Chondrocyte (in vitro differentiated cells): ENCODE measurements at places on chromosomes 1 and 21. TPM values are rescaled to one million over a fixed set of nuclear protein-coding genes. Genes with fewer than 3 reads are reported as not detected.

Gene NCAM2
- 16.3 to 102 TPM (median 17.0 TPM) in 3 replicates for total RNA-seq

Gene FNDC10
- 23.3 to 32.6 TPM (median 24.8 TPM) in 3 replicates for total RNA-seq

Gene TMEM39B
- total RNA-seq: 13.9 to 15.8 TPM (median 14.1 TPM) in 3 replicates

GRCh38 chr1:89822109-89822962, 1.5 kb downstream of the LRRC8D start:
- no peak for DNase-seq

DNA sequence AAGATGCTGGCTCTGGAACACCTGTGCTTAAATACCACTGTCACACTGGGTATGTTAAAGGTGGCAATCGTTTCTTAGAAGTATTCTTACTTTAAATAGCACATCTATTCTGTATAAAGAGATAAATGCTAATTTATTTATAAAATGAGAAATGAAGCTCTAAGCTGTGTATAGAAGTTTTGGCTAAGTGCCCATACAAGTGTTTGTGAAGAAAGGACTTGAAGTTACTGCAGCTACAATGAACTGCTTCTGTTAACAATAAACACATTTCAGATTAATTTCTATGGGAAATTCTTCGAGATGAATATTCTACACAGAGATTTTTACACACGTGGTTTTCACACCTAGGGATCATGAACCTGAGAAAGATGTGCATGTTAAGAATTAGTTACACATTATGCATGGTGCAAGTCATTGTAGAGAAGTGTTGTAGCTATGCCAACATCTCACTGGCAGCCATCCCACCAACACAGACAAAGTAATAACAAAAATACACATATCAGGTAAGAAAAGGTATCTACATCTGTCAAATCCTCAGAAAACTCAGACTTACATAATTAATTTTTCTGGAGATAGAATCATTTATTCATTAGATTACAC, 16.2 kb downstream of the COL24A1 start:
- DNase-seq: no peak

- no peak for DNase-seq
Measured at GRCh38 chr1:119015547-119015946, 27.4 kb upstream of the TBX15 start.

- no peak for DNase-seq
Measured at GRCh38 chr1:167808690-167809089, 86.9 kb downstream of the MPZL1 start.

GRCh38 chr21:37253991-37254390, 13.1 kb downstream of the VPS26C start:
- DNase-seq: no peak

DNA sequence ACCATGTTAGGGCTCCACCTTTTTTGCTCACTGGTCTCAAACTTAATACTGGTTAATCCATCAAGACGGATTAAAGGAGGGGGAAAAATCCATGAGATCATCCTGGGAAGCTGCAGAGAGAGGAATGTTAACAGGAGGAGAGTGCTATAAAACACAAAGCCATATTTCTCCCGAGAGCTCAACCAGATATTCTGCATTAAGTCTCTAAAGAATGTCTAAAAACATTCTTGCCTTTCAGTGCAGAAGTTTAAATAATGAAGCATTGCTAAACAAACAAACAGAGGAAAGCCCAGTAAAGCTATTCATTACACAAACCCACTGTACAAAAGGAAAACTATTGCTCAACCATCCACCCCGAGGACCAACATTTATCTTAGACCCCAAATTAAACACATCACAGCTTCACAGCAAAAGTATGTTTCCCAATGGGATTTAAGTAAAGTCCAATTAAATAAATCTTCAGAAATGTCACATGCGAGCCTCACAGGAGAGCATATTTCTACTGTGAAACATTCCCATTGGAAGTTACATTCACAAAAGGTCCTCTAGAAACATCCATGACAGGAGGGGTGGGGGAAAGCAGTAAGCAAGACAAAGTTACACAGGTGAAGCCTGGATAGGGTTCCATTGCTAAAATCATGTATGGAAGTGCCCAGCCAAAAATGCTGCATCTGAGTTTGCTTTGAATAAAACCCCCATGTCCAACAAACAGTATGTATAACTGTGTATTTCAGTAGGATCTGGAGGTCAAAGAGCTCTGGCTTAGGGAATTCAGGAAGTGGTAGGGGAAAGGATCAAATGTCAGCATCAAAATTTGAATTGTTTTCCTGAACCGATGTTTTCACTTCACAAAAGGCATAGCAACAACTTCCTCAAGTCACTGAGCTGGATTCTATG, 23.3 kb downstream of the DUSP10 start:
- no peak for DNase-seq

DNA sequence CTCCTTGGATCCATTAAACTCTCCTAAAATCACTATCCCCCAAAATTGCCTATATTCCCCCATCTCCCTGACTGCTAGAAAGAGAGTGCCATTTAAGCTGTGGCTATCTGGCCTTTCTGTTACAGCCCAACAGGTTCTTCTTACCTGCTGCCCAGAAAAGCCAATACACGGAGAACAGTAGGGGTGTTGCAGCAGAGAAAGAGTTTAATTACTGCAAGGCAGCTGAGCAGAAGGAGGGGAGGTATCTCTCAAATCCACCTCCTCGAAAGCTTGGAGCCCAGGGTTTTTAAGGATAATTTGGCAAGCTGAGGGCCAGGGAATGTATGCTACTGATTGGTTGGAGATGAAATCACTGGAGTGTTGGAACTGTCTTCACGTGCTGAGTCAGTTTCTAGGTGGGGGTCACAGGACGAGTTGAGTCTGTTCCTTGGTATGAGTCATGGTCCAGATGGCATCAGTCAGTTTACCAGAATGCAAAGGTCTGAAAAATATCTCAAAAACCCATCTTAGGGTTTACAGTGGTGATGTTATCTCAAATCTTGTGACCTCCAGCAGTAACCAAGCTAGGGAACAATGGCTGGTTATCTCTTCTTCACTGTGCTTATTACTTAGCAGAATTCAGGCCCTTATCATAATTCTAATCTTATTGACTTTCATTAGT, 89.8 kb downstream of the SMYD3 start:
- no peak for DNase-seq

GRCh38 chr1:6006882-6007281, 14.7 kb upstream of the NPHP4 start:
- peak; percentile 70 for DNase-seq

DNA sequence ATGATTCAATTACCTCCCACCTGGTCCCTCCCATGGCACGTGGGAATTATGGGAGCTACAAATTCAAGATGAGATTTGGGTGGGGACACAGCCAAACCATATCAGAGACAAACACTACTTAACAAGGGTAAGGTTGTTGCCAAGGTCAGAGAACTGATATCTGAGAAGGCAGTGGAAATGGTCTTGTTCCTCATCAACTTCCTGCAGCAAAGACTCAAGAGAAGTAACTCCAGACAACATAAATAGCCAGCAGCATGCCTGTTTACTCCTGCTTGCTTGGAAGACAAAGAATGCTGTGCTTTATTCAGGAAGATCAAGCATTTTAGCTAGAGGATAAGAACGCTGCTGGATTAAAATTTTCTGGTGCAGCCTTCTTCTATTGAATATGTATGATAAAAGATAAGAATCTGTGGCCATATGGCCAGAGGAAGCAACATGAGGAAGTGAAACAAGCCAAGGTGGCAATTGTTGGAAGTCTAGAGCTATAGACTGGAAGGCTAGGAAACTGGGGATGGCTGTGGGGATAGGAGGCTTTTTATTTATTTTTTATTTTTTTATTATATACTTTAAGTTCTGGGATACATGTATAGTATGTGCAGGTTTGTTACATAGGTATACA, 36.4 kb downstream of the DDAH1 start:
- DNase-seq: no peak
